ENCODE measurements at places on chromosomes 1 and 21.

- DNase-seq, result no peak
Measured at GRCh38 chr1:233500106-233500505, 113.8 kb upstream of the KCNK1 start.

DNA sequence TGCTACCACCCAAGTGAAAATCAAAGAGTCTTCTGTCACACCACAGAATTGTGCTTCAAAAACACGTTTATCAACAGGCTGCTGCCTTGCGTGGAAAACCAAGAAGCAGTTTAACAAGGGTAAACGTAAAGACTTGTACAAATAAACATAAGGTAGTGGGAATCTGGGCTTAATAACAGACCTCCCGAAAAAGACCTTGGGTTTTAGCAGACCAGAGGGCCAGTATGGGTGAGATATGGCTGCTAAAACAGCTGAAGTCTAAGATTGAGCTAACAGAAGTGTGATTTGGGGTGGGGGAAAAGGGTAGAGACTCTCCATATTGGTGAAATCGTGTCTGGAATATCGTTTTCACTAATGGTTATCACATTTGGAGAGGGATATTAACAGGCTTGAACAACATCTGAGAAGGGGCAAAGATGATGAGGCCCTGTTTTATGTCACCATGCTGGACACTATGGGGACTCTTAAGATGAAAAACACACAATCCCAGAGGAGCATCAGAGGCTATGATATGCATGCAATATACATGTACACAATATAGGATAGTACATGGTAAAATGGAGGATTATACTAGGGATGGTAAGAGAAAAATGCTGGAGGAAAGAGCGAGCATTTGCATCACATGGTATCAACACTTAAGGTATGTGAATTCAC, 1.4 kb downstream of the MOV10 start:
- no peak for DNase-seq

DNA sequence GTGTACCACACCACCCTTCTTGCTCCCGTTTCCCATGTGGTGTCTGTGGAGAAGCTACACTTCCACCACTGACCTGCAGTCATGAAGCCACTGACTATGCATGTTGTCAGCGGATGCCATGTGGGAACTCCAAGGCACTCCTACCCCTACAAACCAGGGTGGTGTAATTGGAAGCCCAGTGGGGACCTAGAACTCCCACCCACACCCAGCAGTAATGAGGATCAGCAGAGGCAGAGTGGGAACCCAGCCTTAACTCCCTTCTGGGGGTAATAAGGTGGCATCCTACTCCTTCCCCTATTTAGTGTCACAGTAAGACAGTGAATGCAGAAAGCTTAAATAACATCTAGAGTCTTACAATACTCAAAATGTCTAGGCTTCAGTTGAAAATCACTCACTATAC, 78.4 kb downstream of the SPATA46 start:
- DNase-seq, result no peak

DNA sequence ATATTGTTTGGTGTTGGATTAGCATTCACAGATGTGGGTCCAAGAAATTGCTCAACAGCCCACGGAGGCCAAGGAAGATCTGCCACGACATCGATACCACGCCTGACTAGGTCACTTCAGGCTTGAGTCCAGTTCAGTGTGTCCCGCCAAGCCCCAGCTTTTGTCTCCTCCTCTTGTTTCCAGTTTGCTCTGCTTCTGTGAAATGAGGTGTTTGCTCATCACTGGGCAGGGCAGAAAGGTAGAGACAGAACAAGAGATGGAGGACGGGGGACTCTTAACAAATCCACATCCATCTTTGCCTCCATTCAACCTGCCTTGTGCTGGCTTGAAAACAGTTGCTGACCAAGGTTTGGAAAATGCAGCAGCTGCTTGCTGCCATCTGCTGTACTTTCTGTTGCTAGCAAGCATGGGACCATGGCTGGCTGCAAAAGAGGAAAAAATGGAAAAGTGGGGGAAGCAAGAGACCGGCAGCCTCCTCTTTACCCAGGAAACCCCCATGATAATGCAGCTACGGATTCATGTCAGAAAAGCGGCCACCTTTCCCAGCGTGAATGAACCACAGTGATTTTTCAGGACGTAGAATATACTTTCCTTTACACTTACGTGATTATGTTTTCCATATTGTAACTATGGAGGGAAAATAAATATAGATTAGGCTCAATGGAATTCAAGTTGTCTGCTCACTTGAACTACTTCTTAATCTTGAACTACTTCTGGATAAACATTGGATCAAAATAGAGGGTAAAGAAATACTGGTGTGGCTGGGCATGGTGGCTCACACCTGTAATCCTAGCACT, 80.2 kb upstream of the GREM2 start:
- DNase-seq, result peak; percentile 24

DNA sequence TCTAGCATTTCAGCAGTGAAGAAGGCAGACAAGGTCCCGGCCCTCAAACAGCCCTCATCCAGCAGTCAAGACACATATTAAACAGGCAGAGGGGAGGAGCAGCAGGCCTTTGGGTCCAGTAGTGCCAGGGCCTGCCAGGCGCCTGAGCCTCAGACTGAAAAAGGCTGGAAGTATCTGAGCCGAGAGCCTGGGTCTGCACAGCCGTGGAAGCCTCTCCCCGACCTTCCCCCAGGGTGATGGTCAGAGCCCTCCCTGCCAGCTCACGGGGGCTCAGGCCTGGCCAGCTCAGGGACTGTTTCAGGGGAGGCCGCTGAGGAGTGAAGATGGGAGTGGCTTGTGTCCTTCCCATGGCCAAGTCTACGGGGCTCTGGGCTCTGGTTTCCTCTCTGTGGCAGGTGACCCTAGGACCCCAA, 565.2 kb downstream of the PTPRU start:
- no peak for DNase-seq

DNA sequence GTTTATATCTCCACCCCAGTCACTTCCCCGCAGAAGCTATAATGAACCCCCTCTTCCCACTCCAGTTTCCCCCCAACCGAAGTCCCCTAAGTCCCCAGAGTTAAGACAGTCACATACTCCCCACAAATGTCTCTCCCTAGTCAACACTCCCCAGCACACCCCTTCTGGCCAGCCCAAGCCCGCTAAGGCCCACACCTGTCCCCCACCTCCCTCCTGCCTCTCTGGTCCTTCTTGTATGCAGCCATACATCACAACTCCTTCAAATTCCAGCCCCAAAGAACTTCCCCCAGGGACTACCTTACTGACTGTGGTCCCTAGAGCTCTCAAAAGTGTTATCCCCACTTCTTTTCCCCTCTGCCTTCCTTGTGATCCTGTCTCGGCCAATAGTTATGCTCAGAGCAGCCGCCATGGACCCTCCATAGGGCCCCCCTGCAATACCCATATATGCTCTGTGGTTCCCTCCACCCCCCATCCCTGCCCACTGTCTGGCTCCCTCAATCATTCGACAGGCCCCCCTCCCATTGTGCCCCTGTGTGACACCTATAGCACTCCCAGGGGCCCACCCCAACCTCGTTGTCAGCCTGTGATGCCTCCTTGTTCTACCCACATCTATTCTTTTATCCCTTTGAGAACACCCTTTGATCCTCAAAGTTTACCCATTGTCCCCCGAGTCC, 2.2 kb downstream of the NSUN4 start:
- no peak for DNase-seq

DNA sequence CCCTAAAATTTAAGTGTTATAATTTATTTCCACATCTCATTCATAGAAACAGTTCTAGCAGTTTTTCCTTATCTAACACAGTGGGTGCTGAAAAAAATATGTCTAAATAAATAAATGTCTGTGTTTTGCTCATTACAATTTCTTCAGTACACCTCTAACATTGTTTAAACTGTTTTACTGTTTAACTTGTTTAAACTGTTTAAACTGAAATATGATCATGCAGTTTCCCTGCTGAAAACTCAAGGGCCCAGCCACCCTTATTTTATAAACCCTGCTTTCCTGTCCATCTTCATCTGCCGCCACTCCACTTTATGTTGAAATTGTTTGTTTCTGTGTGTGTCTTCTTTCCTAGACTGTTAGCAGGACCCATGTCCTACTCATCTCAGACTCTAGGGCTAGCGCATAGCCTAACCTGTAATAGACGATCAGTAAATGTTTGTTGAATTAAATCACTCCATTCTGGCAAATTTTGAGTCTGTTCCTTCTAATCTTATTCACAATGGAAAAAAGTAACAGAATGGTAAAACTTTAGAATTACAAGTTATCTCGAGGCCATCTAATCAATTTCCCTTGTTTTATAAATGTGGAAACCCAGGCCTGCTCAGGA, 9.4 kb upstream of the PIK3C2B start:
- DNase-seq, result no peak

DNA sequence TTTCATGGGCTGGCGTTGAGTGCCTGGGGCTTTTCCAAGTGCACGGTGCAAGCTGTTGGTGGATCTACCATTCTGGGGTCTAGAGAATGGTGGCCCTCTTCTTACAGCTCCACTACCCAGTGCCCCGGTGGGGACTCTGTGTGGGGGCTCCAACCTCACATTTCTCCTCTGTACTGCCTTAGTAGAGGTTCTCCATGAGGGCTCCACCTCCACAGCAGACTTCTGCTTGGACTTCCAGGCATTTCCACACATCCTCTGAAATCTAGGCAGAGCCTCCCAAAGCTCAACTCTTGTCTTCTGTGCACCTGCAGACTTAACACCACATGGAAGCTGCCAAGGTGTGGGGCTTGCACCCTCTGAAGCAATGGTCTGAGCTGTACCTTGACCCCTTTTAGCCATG, 82.1 kb downstream of the CCDC18 start:
- no peak for DNase-seq

GRCh38 chr1:119822406-119822805, 11.1 kb upstream of the REG4 start:
- DNase-seq, result no peak

- no peak for DNase-seq
Measured at GRCh38 chr1:46134660-46135331, 2.4 kb upstream of the PIK3R3 start.

- no peak for DNase-seq
Measured at GRCh38 chr1:37423810-37424209, 50.6 kb upstream of the ZC3H12A start.

DNA sequence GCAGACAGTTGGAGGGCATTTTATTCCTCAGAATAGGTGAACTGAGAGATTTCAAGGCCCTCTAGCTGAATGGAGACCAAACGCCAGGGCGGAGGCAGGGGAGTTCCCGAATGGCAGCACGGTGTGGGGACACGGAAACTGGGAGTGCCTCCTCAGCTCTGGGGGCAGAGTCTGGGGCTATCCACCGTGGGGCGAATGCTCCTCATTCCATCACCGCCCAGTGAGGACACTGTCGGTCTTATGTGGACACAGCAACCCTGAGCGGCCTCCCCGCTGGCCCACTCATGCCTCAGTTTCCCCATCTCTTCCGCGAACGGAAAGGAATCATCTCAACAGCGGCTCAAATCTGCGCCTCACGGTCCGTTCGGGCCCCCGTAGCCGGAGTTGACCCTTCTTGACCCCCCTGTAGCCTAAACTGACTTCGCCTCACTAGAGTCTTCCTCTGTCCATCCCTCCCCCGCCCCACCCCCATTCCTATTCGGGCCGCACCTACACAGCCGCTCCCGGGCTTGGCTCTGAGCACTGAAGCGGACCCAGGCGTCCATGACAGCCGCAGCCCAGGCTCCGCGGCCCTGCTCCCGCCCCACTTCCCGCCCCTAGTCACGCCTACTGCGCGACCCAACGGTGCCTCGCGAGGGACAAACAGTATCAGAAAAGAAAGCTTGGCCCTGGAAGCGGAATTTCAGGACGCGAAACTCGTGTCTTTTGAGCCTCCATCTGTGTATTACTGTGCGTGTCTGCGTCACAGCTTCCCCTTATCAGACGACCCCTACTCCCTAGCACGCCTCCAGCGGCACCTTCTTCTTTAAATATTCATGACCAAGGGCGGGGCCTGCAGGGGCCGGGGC, at the start of gene PEX11B:
Gene PEX11B, minus strand, starts transcription at position 574 of the 848 bp plus-strand sequence. Its CDS starts 29 bp downstream, at position 545.
- peak; percentile 94 for DNase-seq

GRCh38 chr1:12769976-12770505, 3.5 kb upstream of the PRAMEF12 start:
- no peak for DNase-seq

DNA sequence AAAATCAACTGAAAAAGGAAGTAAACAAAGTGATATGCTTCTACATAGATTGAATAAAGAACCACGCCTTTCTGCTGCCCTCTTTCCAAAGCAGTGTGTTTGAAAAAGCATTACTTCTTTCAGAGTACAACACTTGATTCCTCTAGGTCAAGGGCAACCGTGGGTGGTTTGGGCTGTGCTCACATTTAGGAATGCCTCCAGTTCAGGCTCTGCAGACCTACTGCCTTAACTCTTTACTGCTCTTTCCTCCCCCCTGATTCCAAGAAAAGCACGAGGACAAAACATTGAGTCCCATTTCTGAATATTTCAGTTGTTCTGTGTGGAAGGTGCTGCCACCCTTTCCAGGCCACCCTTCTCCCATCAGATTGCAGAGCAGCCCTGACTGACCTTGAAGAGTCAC, 45.2 kb downstream of the ADAMTS1 start:
- no peak for DNase-seq

DNA sequence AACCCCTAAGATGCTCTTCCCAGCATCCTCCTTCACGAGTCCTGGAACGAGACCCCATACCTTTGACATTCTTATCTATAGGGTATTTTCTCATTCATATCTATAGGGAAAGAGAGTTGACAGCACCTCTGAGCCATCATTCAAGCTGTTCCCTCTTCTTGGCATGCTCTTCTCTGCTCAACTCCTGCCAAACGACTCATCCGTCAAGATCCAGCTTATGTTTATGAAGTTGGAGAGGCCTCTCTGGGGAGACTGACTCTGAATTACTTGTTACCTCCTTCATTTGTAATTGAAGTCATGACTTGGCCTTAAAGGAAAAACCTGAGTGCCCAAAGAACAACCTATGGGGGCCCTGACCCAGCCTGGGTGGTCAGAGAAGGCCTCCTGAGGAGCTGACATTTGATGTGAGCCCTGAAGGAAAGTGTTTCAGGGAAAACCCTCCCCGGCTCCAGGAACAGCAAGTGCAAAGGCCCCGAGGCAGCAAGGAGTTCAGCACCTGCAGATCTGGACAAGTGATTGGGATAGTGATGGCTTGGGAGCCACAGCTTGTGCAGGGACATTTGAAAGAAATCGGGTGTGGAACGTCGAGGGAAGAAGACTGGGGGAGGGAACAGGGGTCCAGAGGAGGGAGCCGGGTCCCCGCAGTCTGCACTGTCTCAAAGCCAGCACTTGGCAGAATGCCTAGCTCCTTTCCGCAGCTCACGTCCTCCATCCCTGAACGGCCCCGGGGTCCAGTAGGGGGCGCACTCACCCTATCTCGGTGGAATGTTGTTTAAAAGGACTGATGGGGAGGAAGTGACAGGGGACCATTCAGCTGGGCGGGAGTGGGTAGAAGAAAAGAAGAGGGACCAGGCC, 14.0 kb upstream of the CDA start:
- peak; percentile 48 for DNase-seq

DNA sequence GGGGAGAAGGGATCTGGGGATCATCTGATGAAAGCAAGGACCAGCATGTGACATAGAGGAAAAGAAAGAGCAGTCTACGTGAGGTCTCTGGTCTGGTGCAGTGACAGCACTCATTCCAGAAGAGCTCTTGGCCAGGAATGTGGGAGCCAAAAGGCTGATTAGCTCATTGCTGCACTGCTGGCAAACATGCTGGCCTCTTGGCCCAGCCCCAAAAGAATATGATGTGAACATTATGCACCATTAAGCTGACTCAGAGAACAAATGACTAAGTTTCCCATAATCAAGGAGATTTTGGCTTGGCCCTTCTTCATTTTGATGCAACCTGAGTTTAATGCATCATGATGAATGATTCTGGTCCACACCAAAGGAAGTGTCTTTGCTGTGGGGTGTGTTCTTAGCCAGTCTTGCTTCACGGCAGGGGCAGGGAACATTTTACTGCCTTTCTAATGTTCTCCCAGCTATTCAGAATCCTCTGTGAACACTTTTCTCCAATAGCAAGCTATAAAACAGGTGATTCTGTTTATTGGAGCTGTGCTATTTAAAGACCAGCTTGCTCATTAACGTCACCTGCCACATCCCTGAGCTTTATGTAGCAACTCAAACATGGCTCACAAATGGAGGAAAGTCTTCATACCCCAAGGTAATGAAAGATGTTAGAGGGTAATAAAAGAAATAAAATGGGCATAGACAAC, 55.1 kb downstream of the PCBP3 start:
- no peak for DNase-seq
